ENCODE measurements at places on chromosomes 12 and 14. TPM values are rescaled to one million over a fixed set of nuclear protein-coding genes. Genes with fewer than 3 reads are reported as not detected.
A peak's percentile ranks its signal among the peaks of the same experiment; 100 is the strongest.

The DNAH10 gene
- total RNA-seq: under 0.01 TPM

The RIMKLB gene
- total RNA-seq: 159 TPM

The GNG2 gene
- total RNA-seq: 9.3 TPM

The KRT7 gene
- 24.1 TPM for total RNA-seq

The GOLT1B gene
- 26.7 TPM for total RNA-seq

DNA sequence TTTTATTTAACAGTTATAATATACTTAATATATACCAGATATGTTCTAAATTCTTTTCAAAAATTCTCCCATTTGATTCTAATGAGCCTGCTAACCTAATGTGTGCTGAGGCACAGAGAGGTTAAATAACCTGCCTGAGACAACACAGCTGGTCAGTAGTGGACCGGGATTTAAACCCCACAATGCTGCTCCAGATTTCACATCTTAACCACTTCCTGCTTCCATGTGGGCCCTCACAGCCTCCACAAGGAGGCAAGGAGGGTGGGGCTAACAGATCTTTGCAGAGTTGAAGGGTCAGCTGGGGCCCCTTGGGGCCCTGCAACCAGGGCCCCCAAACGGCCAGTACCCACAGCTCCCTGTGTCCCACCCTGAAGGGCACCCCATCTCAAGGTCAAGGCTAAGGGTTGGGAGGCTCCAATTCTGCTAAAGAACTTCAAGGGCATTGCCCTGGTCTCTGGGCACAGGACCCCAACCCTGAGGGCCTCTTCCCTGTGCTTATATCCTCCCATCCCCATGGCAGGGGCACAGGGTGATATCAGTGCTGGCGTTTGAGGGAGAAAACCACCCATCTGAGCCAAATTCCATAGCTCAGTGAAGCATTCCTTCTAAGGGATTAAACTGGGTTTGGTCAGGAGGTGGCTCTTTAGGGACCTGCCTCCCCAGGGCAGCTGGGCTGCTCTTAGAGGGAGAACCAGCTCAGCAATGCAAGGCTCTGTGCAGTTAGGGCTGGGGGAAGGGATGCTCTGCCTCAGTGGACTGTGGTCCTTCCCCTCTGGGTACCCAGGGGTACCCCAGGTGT is 2.2 kb downstream of the KRT80 start:
- DNase-seq: no peak
- no peaks in the 10 kb centered on the region for H3K27me3 ChIP-seq
- peaks cover 45% of the 10 kb centered on the region for H3K4me1 ChIP-seq

DNA sequence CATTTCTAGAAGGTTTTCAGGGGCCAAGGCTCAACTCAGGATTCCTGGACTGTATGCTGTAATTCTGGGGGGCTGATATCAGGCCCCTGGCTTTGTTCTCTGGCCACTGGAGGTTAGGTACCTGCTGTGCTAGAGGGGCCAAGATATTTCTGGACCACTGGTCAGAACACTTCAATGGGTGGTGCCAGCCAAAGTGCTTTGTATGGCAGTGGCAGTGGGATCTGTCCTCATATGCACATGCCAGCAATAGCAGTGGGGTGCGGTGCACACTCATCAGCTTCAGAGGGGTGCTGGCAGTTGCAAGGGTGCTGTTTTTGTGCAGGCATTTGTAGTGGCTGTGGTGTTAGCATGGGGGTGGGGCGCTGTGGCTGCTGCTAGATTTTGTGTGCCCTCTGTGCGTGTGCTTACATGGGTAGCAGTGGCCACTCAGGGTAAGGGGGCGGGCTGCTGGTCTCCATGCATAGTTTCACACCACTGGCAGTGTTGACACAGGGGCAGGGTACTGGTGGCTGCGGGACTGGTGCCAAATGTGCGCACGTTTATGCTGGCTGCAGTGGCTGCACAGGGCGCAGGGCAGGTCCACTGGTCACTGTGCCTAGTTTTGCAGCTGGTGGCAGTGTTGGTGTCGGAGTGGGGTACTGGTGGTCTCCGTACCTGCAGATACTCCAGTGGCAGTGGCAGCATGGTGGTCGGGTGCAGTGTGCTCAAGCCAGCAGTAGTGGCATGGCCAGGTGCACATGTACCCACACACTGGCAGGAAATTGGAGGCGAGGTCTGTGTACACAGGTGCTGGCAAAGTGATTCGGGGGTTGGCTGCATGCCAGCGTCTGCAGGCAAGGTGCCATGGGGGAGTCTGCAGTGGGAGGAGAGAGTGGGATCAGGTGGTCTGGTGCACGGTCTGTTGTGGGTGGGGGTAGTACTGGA is 12.6 kb downstream of the NOPCHAP1 start:
- no peaks in the 10 kb centered on the region for H3K4me1 ChIP-seq
- no peak overlapping the region for H3K27ac ChIP-seq
- no peaks in the 10 kb centered on the region for H3K27me3 ChIP-seq
- DNase-seq: no peak

DNA sequence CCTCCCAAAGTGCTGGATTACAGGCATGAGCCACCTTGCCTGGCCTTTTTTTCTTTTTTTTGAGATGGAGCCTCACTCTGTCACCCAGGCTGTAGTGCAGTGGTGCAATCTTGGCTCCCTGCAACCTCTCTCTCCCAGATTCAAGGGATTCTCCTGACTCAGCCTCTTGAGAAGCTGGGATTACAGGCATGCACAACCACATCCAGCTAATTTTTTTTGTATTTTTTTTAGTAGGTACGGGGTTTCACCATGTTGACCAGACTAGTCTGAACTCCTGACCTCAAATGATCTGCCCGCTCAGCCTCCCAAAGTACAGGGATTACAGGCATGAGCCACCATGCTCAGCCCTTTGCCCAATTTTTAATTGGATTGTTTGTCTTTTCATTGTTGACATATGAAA is 58.0 kb downstream of the SINHCAF start:
- H3K36me3 ChIP-seq: no peaks in the 10 kb centered on the region
- no peak for DNase-seq
- H3K27me3 ChIP-seq: no peaks in the 10 kb centered on the region

GRCh38 chr12:106233011-106233410 is 14.8 kb downstream of the CKAP4 start:
- no peaks in the 10 kb centered on the region for H3K27me3 ChIP-seq
- peaks cover under 1% of the 10 kb centered on the region for H3K36me3 ChIP-seq
- no peak overlapping the region for H3K4me3 ChIP-seq
- H3K27ac ChIP-seq: no peak overlapping the region

DNA sequence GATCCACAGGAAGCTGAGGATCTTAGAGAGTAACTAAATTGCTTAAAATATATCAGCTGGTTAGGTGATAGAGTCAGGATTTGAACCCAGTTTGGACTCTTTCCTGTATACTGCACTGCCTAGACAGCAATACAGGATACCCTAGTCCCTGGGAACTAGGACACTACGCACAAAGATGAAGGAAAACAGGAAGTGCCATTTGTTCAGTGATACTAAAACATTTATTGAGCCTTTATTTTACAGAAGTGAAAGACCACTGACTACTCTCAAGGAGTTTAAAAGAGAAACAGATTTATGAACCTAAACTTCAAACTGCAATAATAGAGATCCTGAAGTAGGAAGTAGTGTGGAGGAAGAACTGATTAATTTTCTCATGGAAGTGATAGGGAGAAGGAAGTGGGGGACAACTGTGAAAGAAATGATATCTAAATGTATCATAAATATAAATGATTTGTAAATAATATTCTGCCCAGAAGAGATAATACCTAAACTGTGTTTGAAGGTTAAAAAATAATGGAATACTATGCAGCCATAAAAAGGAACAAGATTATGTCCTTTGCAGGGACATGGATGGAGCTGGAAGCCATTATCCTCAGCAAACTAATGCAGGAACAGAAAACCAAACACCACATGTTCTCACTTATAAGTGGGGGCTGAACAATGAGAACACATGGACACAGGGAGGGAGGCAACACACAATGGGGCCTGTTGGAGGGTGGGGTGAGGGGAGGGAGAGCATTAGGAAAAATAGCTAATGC is 18.2 kb downstream of the MSRB3 start:
- H3K4me1 ChIP-seq: peaks cover 57% of the 10 kb centered on the region
- no peaks in the 10 kb centered on the region for H3K36me3 ChIP-seq

DNA sequence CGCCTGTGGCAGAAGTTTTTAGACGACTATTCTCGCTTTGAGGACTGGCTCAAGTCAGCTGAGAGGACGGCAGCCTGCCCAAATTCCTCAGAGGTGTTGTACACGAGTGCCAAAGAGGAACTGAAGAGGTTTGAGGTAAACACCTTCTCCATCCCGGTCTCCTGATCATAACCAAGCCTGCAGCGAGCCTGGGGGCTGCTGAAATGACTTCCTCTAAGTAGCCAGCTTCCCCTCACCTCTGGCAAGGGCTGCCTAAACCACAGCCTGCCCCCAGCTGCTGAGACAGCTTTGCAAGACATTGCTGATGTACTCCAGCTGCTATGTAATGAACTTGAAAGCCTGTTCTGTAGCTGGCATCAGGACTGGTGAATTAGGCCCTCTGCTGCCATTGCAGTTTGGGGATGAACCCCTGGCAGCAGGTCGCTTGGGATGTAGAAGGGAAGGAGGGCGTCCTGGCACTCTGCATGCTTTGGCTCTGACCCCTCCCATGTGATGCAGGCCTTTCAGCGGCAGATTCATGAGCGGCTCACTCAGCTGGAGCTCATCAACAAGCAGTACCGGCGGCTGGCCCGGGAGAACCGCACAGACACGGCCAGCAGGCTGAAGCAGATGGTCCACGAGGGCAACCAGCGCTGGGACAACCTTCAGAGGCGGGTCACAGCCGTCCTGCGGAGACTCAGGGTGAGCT is 84.6 kb downstream of the ESR2 start:
- H3K4me3 ChIP-seq: no peak overlapping the region
- H3K27me3 ChIP-seq: no peaks in the 10 kb centered on the region
- H3K4me1 ChIP-seq: peaks cover 14% of the 10 kb centered on the region
- peaks cover 22% of the 10 kb centered on the region for H3K36me3 ChIP-seq
- no peak for DNase-seq

GRCh38 chr12:122963941-122964265 is 2.4 kb downstream of the ABCB9 start:
- peaks cover 28% of the 10 kb centered on the region for H3K4me1 ChIP-seq
- H3K27ac ChIP-seq: no peak overlapping the region
- H3K36me3 ChIP-seq: peaks cover 8% of the 10 kb centered on the region

- no peaks in the 10 kb centered on the region for H3K27me3 ChIP-seq
- no peaks in the 10 kb centered on the region for H3K36me3 ChIP-seq
- DNase-seq: no peak
- H3K4me1 ChIP-seq: peaks cover 6% of the 10 kb centered on the region
- H3K27ac ChIP-seq: no peak overlapping the region
Observed at GRCh38 chr14:64951724-64952123, 9.2 kb upstream of the GPX2 start.

- H3K27ac ChIP-seq: no peak overlapping the region
- no peaks in the 10 kb centered on the region for H3K27me3 ChIP-seq
- no peaks in the 10 kb centered on the region for H3K4me1 ChIP-seq
- no peaks in the 10 kb centered on the region for H3K36me3 ChIP-seq
- no peak overlapping the region for H3K4me3 ChIP-seq
Observed at GRCh38 chr12:25041006-25041741, 92.3 kb upstream of the BCAT1 start.

GRCh38 chr12:120141336-120141735 is 24.8 kb upstream of the RAB35 start:
- H3K4me3 ChIP-seq: no peak overlapping the region
- H3K36me3 ChIP-seq: peaks cover 86% of the 10 kb centered on the region
- H3K27me3 ChIP-seq: no peaks in the 10 kb centered on the region
- DNase-seq: no peak

GRCh38 chr12:29726321-29726692 is 57.4 kb downstream of the TMTC1 start:
- no peaks in the 10 kb centered on the region for H3K27me3 ChIP-seq
- peaks cover 17% of the 10 kb centered on the region for H3K4me1 ChIP-seq
- peak overlapping the region; percentile 30 for H3K4me3 ChIP-seq
- H3K36me3 ChIP-seq: no peaks in the 10 kb centered on the region

- H3K27me3 ChIP-seq: no peaks in the 10 kb centered on the region
- H3K27ac ChIP-seq: peak overlapping the region; percentile 90
- H3K4me3 ChIP-seq: peak overlapping the region; percentile 79
- peaks cover 26% of the 10 kb centered on the region for H3K4me1 ChIP-seq
- peak; percentile 7 for DNase-seq
Observed at GRCh38 chr12:7190268-7191055, 976 bp downstream of the PEX5 start.

DNA sequence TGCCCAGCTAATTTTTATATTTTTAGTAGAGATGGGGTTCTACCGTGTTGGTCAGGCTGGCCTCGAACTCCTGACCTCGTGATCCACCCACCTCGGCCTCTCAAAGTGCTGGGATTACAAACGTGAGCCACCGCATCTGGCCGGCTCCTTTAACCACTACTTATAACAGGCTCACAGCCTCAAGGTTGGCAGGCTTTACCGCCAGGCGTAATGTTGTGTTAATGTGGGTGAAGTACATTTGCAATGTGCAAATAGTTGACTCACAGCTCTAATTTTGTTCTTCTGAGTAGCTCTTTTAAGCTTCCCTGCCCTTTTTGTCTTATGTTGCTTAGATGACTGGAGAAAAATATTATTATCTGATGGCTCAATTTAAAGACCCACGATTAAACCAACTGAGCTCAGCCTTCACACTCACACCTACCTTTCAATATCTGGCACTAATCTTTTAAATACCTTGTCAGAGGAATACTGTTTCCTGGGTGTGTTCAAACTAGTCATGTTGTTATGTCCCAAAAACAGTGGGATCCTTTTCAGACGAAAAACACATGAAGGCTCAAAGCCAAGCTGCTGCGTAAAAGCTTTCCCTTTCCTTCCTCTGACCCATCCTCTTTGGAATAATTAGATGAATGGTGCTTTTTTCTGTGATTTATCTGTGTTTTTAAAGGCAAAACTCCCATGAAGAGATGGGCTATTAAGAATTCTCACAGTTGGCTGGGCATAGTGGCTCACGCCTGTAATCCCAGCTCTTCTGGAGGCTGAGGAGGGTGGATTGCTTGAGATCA is 57.2 kb upstream of the USP44 start:
- no peaks in the 10 kb centered on the region for H3K27me3 ChIP-seq
- no peak overlapping the region for H3K4me3 ChIP-seq
- peaks cover 48% of the 10 kb centered on the region for H3K4me1 ChIP-seq
- no peaks in the 10 kb centered on the region for H3K36me3 ChIP-seq

GRCh38 chr12:110370732-110371231 is 32.7 kb downstream of the ANAPC7 start:
- peaks cover 9% of the 10 kb centered on the region for H3K36me3 ChIP-seq
- no peak overlapping the region for H3K4me3 ChIP-seq
- H3K27me3 ChIP-seq: no peaks in the 10 kb centered on the region

- H3K27me3 ChIP-seq: no peaks in the 10 kb centered on the region
- H3K4me1 ChIP-seq: no peaks in the 10 kb centered on the region
- no peak overlapping the region for H3K4me3 ChIP-seq
- H3K27ac ChIP-seq: no peak overlapping the region
- no peak for DNase-seq
Observed at GRCh38 chr12:82817368-82817767, 130.7 kb downstream of the TMTC2 start.

- H3K4me3 ChIP-seq: no peak overlapping the region
- no peaks in the 10 kb centered on the region for H3K27me3 ChIP-seq
- no peaks in the 10 kb centered on the region for H3K4me1 ChIP-seq
- no peaks in the 10 kb centered on the region for H3K36me3 ChIP-seq
Observed at GRCh38 chr12:51531978-51532497, 59.0 kb upstream of the SCN8A start.

GRCh38 chr14:21476523-21476924 is 235 bp downstream of the RAB2B start:
- DNase-seq: peak; percentile 55
- peak overlapping the region; percentile 82 for H3K27ac ChIP-seq
- H3K36me3 ChIP-seq: peaks cover 4% of the 10 kb centered on the region

Measured in thoracic aorta (tissue), 2 donors.